Immature natural killer cell (primary cell): ENCODE measurements at places on chromosomes 4 and X.

DNA sequence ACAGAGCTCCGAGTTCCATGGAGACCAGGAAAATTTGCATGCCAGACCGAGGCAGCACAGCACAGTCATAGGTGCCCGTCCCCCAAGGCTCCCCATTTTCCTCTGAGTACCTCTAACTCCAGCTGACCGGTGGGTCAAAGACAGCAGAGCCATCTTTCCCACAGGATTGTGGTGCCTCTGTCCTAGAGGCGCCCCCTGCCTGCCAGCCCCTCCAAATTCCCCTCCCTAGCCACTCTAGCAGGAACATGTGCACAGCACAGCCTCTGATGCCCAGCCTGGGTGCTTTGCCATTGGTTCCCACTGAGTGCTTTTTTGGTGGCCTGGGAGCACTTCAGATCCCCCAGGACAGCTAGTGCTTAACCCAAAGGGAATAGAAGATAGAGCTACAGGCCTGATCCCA, 368.5 kb upstream of the PABPC5 start:
- DNase-seq = no peak

DNA sequence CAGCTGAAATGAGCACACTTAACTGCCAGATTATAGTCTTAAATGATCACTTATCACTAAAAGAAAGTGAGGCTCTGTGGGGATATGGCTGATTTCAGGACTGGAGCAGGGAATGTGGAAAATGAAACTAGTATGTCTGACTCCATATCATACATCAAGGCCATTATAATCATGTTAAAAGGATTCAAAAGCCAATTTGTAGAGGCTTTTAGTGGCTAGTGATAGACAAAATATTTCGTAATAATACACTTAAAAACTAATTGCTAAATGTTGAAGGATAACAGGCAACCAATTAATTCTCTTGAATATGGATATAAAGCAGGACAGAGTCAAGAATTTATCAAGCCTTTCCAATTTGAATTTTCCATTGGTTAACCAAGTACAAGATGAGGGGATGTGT, 358.1 kb upstream of the NDST3 start:
- DNase-seq = no peak

- DNase-seq = no peak
These were observed 33.9 kb downstream of the TRPC5 start for GRCh38 chrX:112048707-112049106.

GRCh38 chrX:152537373-152537772, 86.3 kb upstream of the GABRA3 start:
- no peak for DNase-seq

DNA sequence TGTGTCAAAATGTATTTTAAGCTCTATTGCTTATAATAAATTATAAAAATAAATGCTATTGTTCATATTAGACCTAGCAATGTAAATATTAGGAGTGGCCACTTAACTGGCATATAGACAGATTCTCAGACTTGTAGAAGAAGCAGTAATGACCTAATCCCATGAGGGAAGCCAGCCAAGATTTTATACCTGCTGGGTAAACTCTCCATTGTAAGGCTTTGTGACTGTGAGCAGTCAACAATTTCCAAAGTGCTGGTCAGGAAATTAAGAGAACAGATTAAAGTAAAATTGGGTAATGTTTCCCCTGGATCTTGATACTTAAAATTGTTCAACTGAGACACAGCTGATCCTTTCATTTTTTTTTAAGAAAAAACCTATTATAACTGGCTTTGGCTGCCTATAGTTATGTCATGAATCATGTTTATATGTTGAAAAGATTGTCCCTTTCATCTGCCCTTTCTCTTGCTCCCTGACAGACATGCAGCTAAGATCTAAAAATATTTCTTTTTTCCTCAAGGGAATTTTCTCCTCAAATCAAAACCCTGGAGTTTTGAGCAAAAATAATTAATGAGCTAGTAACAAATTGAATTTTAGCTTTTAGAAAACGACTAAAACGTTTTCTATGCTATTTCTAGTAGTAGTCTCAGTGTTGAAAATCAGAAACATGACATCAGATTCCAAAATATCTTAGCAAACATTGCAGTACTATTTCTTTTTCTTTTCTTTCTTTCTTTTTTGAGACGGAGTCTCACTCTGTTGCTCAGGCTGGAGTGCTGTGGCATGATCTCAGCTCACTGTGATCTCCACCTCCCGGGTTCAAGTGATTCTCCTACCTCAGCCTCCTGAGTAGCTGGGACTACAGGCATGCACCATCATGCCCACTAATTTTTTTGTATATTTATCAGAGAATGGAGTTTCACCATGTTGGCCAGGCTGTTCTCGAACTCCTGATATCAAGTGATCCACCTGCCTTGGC, 77.9 kb downstream of the ADGRL3 start:
- DNase-seq = no peak

DNA sequence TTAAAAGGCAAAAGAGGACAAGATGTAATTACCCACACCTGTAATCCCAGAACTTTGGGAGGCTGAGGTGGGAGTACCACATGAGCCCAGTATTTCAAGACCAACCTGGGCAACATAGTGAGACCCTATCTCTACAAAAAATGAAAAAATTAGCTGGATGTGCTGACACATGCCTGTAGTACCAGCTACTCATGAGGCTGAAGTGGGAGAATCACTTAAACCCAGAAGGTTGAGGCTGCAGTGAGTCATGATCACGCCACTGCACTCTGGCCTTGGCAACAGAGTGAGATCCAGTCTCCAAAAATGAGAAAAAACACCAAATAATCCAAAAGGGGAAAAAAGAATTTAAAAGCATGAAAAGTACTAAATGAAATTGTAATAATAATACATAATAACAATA, 30.8 kb downstream of the NR0B1 start:
- DNase-seq = no peak

- no peak for DNase-seq
These were observed 80.2 kb upstream of the PLAC1 start for GRCh38 chrX:134738445-134738844.

DNA sequence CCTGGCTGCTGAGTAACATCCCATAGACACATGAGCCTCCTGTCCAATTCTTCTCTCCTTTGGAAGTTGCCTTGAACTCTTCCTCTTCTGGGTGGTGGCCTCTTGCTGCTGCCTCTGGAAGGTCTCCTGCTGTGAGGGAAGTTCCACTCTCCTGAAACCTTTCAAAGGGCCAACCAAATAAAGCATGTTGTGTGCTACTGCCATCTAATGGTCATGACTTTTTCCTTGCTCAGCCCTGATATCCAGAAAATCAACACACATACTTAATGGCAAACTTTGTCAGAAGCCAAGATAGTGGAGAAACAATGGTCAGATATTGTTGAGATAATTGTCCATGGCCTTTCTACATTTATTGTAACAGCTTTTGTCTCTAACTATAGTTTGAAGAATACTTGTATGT, 19.1 kb upstream of the ZXDA start:
- no peak for DNase-seq

- no peak for DNase-seq
These were observed 134.8 kb downstream of the AFAP1 start for GRCh38 chr4:7804756-7805385.
